Nephron progenitor cell (in vitro differentiated cells): ENCODE measurements at places on chromosomes 3 and 15.

DNA sequence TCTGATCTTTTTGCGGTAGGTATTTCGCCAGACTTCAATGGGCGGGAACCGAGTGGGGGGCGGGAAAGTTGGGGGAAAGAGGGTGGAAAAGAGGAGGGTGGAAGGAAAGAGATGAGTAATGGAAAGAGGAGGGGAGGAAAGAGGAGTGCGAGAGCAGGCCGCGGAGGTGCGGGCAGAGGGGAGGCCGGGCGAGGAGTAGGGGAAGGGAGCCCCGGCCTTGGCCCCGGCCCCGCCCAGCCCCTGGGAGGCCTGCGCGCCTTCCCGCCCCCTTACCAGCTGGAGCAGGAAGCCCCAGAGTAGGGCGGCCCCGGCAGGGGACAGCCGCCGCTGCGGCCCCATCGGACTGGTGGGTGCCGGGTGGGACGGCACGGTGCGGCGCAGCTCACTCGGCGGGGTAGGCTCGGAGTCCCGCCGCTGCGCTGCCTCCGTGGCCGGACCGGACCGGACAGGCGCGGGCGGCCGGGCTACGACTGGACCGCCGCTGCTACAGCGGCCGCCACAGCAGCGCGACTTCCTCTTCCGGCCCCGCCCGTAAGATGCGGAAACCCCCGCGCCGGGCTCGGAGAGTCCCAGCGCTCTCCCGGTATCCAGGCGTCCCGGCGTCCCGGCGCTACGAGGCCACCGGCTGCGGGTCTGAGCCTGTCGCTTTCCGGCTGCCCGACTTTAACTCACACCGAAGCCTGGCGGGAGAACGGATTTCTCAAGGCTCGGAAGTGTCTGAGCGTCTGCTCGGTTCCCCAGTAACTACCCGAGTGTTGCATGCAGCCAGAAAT, at the start of gene SPPL2A:
TSS of gene SPPL2A (minus strand) at position 512 of the 773 bp plus-strand sequence. CDS start at position 339, 173 bp downstream.
- H3K27me3 ChIP-seq = peaks cover 11% of the 10 kb centered on the region
- peaks cover 32% of the 10 kb centered on the region for H3K4me1 ChIP-seq
- H3K4me3 ChIP-seq = peak within 1 kb of the TSS; percentile 91
- H3K27ac ChIP-seq = peak within 1 kb of the TSS; percentile 88

- H3K4me3 ChIP-seq = no peak overlapping the region
- peaks cover 47% of the 10 kb centered on the region for H3K4me1 ChIP-seq
- H3K36me3 ChIP-seq = no peaks in the 10 kb centered on the region
- peaks cover 4% of the 10 kb centered on the region for H3K27me3 ChIP-seq
- DNase-seq = no peak
- H3K27ac ChIP-seq = peak overlapping the region; percentile 44
Observed at GRCh38 chr3:12957339-12957738, 115.9 kb downstream of the IQSEC1 start.

DNA sequence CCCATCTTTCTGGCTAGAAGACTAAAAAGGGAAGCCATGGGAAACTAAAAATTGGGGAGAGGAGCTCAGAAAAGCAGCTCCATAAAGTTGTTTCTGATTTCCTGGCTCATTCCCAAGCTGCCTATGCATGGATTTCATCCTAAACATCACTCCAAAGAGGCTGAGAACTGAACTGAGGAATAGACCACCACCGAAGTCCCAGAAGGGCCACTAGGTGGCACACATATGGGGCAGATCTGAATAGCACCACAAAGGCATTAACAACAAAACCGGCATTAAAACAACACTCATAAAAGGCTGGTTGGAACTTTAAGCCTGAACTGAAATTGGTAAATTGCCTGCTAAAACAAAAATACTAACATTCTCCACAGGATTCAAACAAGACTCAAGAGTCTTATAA, 106.3 kb downstream of the PLD1 start:
- H3K4me3 ChIP-seq = no peak overlapping the region
- no peak for DNase-seq
- H3K36me3 ChIP-seq = peaks cover 4% of the 10 kb centered on the region
- no peaks in the 10 kb centered on the region for H3K4me1 ChIP-seq
- no peak overlapping the region for H3K27ac ChIP-seq

- H3K36me3 ChIP-seq = no peaks in the 10 kb centered on the region
- no peak for DNase-seq
- no peak overlapping the region for H3K4me3 ChIP-seq
- no peak overlapping the region for H3K27ac ChIP-seq
- H3K4me1 ChIP-seq = no peaks in the 10 kb centered on the region
- H3K27me3 ChIP-seq = no peaks in the 10 kb centered on the region
Observed at GRCh38 chr3:168431491-168431890, 335.8 kb upstream of the GOLIM4 start.

DNA sequence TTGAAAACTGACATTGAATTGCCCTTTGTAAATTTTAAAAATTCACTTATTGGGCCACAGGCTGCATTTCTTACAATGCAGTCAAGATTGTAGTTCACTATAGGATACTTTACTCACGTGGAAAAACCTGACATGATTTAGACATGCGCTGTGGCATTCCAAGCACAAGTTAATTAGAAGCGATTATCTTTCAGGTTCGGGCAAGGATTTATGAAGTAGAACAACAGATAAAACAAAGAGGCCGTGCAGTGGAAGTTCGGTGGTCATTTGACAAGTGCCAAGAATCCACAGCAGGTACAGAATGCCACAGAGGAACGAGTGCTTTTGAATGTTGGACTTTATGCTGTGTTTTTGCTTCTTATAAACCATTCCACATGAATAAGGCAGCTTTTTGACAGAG, 37.8 kb downstream of the GPR171 start:
- H3K4me1 ChIP-seq = peaks cover 9% of the 10 kb centered on the region
- DNase-seq = no peak
- peaks cover 32% of the 10 kb centered on the region for H3K36me3 ChIP-seq

- no peaks in the 10 kb centered on the region for H3K27me3 ChIP-seq
- no peak for DNase-seq
- no peak overlapping the region for H3K4me3 ChIP-seq
- H3K27ac ChIP-seq = peak overlapping the region; percentile 60
- peaks cover 19% of the 10 kb centered on the region for H3K36me3 ChIP-seq
Observed at GRCh38 chr3:155704061-155704460, 40.8 kb downstream of the PLCH1 start.
